CD4-positive, alpha-beta T cell treated with Interleukin-6 for 4 hours (primary cell): ENCODE measurements at places on chromosomes 1 and 21.
A peak's percentile ranks its signal among the peaks of the same experiment; 100 is the strongest.

- no peak for DNase-seq
These were observed 4.9 kb downstream of the NEK7 start for GRCh38 chr1:198161718-198162090.

GRCh38 chr1:44634606-44635189 lies 39.6 kb downstream of the TMEM53 start:
- no peak for DNase-seq

- peak; percentile 62 for DNase-seq
These were observed 18.1 kb downstream of the KNCN start for GRCh38 chr1:46533179-46533864.

- peak; percentile 23 for DNase-seq
These were observed at the start of gene DLGAP3 for GRCh38 chr1:34929497-34929852. Gene DLGAP3, minus strand, starts transcription at chr1:34929650. Its CDS starts 24,267 bp downstream, at chr1:34905383.

DNA sequence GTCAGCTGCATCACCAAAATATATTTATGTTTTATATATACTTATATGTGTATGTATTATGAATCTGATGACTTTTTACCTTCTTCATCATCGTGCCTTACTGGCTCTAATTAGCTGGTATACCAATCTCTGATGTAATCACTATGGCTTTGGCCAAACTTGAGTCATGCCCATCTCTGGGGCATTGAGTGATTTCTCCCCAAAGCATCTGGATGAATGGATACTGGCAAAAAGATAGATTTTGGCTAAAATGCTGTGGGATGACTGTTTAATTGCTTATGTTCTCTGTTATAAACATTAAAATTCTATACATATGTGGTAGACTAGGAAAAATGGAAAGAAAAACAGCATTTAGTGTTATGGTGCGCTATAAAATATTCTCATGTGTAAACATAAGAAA lies 19.6 kb downstream of the CDKN2C start:
- no peak for DNase-seq

DNA sequence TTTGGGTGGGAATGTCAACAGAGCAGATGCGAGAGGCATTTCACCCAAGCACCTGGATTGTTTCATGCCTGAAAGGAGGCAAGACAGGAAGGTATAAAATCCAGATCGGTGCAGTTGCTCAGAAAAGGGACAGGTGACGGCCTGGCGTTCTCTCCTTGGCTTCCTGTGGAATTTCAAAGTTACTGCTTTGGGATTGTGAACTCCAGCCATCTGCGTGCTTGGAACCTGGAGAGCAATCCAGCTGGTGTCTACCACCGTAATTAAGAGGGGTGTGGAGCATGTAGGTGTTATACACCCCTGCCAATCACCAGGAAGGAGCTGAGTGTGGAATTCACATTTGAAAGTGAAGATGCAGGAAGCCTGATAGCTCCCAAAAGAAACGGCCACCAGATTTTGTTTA lies 286.1 kb downstream of the KIF26B start:
- no peak for DNase-seq

DNA sequence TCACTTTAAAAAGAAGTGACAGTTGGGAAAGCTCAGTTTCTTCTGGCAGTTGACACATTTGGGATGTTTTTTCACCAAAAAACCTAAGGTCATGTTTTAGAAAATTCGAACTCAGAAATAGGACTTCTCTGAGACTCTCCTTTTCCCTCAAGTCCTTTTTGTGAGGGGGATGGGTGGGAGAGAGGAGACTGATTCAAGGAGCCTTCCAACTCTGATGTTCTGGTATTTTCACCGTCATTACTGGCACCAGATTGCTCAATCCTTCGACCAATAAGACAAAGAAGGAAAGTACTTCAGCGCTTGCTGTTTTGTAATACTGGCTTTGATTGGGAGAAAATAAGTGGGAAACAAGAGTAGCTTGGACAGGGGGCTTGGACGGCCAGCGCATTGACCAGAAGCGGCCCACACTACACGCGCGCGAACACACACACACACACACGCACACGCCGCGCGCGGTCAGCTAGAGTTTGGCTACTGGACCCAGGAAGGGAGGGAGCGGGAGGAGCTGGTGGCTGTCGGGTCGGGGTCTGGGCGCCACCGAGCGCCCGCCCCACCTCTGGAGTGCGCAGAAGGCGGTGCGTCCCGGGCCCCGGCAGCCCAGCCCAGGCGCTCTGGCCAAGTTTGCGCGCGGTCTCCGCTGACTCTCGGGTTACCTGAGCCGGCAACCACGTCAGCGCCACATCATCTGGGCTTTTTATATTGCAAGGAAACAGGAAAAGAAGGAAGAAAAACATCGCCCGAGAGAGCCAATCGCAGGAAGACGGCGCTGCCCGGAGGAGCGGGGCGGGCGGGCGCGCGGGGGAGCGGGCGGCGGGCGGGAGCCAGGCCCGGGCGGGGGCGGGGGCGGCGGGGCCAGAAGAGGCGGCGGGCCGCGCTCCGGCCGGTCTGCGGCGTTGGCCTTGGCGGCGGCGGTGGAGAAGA lies at the start of gene KCNK1:
KCNK1 (plus strand) TSS at position 855 of the 921 bp plus-strand sequence; CDS start at position 921, 66 bp downstream.
- no peak for DNase-seq

GRCh38 chr1:229557913-229558414 lies 543 bp downstream of the ABCB10 start:
- DNase-seq, result peak; percentile 44

DNA sequence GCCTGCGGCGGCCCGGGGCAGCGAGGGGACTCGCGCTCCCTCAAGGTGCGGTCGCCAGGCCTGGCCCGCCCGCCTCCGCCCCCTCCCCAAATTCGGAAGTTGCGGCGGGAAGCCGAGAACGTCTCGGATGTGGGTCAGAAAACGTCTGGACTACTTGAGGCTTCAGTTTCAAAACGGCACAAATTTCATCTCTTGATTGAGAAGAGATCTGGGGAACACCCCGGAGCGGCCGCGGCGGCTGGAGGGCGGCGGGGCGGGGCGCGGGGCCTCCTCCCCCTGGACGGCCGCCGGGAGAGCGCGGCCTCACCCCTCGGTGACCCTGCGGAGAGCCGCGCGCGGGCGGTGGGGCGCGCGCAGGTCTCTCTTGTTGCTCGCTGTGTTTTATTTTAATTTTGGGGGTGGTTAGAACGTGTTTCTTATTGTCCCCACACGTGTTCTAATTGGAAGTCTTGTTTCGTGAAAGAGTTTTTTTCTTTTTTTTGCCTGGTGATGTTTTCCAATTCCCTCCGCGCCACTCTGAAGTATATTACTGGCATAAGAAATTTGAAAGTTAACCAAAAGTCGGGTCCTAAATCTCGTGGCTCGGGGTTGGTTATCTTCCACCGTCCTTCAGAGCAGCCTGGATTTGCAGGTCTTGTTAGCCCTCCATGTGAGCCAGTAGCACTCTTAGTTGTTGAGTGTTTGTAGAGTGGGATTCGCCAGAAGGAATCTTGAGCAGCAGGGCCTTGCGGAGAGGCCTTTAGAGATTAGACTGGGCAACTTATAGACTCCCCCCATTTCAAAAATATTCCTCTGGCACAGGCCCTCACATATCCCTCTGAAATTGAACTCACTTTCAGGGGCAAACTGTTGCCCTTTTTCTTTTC lies 749 bp downstream of the PCBP3 start:
- peak; percentile 28 for DNase-seq

GRCh38 chr1:236794585-236795034 lies 482 bp upstream of the MTR start:
- DNase-seq, result no peak

- DNase-seq, result peak; percentile 76
These were observed 12.7 kb upstream of the C1orf167 start for GRCh38 chr1:11749203-11749689.

DNA sequence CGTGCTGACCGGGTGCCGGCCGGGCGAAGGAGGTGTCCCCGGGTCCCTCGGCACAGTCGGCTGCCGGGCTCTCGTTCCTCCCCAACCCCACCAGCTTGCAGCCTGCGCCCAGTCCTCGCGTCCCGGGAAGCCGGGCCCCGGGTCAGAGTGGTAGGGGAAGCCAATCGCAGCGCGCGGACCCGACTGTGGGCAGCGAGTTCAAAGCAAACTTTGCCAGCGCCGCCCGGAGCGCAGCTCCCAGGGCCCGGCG lies 328 bp downstream of the MYCL start:
- DNase-seq, result peak; percentile 4

- no peak for DNase-seq
These were observed 62.8 kb upstream of the B3GALT2 start for GRCh38 chr1:193249187-193249586.

- no peak for DNase-seq
These were observed 37.5 kb downstream of the SLC19A1 start for GRCh38 chr21:45504516-45505415.

DNA sequence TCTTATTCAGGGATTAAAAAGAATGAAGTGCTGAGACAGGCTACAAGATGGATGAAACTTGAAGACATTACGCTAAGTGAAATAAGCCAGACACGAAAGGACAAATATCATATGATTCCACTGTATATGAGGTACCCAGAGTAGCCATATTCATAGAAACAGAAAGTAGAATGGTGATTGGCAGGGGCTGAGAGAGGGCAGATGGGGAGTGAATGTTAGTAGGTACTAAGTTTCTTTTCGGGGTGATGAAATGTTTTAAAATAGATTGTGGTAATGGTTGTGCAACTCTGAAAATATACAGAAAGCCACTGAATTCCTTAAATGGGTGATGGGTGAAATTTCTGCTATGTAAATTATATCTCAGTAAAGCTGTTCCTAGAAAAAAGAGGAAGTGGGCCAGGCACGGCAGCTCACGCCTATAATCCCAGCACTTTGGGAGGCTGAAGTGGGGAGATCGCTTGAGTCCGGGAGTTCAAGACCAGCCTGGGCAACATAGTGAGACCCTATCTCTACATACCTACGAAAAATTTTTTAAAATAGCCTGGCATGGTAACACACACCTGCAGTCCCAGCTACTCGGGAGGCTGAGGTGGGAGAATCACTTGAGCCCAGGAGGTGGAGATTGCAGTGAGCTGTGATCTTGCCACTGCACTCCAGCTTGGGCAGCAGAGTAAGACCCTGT lies 15.9 kb downstream of the SLC27A3 start:
- no peak for DNase-seq

DNA sequence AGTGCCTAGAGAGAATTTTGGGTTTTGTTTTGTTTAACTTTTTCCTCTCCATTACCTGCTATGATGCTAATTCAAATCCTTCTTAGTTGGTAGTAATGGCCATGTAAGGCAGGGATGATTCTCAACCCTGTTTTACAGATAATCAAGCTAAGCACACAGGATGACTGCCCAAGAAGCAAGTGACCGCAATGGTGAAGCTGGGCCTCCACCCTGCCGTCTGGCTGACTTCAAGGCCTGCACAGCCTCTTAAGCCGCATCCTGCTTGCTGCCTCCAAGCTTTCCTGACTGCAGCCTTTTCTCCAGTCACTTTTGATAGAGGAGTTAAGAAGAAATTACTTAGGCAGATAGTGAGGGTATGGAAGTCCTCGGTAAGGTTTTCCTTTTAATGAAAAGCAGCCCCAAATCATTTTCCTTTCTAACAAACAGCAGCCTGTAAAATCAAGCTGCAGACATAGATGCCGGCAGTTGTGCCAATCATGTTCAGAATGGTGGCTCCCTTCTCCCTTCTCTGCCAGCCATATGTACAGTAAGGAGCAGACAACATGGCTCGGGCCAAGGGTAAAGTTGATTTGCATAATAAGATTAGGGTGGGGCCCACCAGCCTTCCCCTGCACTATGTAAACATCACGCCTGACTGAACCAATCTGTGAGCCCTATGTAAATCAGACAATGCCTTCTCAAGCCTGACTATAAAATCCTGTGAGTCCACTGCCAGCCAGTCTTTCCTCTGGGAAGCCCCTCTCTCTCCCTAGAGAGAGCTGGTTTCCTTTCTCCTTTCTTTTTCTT lies 8.8 kb upstream of the CTBS start:
- DNase-seq, result no peak

- no peak for DNase-seq
These were observed 4.2 kb downstream of the OR2T1 start for GRCh38 chr1:248406721-248407692.

DNA sequence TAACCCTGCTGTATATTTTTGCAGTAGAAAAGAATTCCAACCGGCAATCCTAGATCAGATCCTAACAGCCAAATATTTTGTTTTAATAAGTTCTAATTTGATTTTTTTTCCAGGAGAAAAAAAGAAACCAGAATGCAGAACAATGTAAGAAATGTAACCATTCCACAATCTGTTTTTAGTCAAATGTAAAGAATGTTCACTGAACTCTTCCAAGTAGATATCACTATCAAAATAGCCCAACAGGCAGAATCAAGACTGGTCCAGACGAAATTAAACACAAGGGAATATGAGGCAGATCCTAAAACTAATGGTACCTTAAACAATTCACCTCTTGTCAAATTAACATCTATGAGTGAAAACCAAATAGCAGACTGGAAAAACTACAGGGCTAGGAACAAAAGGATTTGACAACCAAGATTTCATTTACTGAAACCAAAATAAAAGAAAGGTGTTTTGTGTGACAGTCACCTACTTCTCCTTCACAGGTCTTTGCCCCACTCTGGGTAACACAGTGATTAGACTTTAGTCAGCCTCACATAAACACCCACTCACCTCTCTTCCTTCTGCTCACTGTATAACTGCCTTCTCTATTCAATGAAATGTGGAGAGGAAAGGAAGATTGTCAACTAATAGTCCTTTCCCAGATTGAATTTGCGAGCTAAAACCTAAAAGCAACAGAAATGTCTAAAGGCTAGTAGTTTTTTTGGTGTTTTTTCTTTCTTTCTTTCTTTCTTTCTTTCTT lies 137.9 kb downstream of the FAF1 start:
- DNase-seq, result no peak

DNA sequence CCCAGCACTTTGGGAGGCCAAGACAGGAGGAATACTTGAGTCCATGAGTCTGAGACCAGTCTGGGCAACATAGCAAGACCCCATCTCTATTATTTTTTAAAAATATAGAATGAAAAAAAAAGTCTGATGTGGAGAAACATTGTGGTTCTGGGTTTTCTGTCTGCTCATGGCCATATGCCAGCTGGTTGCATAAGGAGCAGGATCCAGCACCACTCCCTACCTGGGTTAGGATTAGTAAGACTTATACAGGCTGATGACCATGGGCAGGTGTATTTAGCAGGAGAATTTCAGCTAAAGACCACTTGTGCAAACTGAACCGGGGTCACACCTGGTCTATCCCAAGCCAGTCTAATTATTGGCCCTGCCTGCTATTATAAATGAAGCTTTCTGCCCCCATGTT lies 16.7 kb upstream of the GPX7 start:
- no peak for DNase-seq

- no peak for DNase-seq
These were observed 1.7 kb upstream of the AKT3 start for GRCh38 chr1:243851765-243852164.

- no peak for DNase-seq
These were observed 189.3 kb downstream of the SLC35F3 start for GRCh38 chr1:234093741-234094140.

GRCh38 chr1:200263203-200263602 lies 146.6 kb downstream of the ZNF281 start:
- DNase-seq, result no peak

DNA sequence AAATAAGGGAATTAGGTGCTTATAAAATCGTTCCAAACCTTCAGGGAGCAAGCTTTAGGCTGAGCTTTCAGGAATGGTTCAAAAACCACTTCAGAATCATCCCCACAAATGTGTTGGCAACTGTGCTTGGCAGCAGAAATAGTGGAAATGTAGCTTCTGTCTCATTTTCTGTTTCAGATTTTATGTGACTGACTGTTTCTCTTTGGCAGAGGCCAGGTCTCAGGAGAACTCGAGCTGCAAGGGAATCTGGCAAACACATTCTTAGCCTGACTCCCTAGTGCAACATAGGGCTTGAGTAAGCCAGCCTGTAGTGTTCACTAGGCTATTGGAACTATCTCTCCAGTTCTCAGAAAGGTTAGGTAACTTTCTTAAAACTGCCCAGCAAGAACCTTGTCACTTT lies 128.6 kb downstream of the PLA2G4A start:
- DNase-seq, result no peak
